ENCODE measurements at places on chromosomes 3 and 15. TPM values are rescaled to one million over a fixed set of nuclear protein-coding genes. Genes with fewer than 3 reads are reported as not detected.

The SNTN gene
- total RNA-seq: not detected

The IL17RE gene
- 19.3 TPM for total RNA-seq

The TMEM45A gene
- 9.6 TPM for total RNA-seq

The CA12 gene
- total RNA-seq: 113 TPM

The CAMK2N2 gene
- total RNA-seq: not detected

The TTC21A gene
- total RNA-seq: 0.71 TPM

The DNAJC17 gene
- 28.5 TPM for total RNA-seq

The CLRN1 gene
- not detected for total RNA-seq

The IP6K1 gene
- total RNA-seq: 16.5 TPM

The SYNPR gene
- not detected for total RNA-seq

The GALNT15 gene
- total RNA-seq: 0.42 TPM

The RARB gene
- 1.9 TPM for total RNA-seq

The NUDT16 gene
- total RNA-seq: 7.2 TPM

The PDHB gene
- 72.5 TPM for total RNA-seq

The AHSG gene
- 0.28 TPM for total RNA-seq

The C2CD4A gene
- total RNA-seq: 2.1 TPM

The SERINC4 gene
- total RNA-seq: 0.19 TPM

The EIF4E3 gene
- total RNA-seq: 6.0 TPM

The PGBD4 gene
- total RNA-seq: 0.63 TPM

The GP5 gene
- not detected for total RNA-seq

The SPG21 gene
- total RNA-seq: 91.5 TPM

The FAM219B gene
- total RNA-seq: 25.5 TPM

The ROBO2 gene
- 0.28 TPM for total RNA-seq

The THBS1 gene
- total RNA-seq: 613 TPM

The ST3GAL6 gene
- total RNA-seq: 3.2 TPM

The SLC38A3 gene
- not detected for total RNA-seq

The NMB gene
- 12.0 TPM for total RNA-seq

The PPIP5K1 gene
- 50.0 TPM for total RNA-seq

The PLAAT1 gene
- 2.0 TPM for total RNA-seq

The SKOR1 gene
- total RNA-seq: 0.19 TPM

The MYZAP gene
- total RNA-seq: 5.1 TPM

The CPLX3 gene
- total RNA-seq: not detected

The ASB14 gene
- total RNA-seq: not detected

The CTXND1 gene
- not detected for total RNA-seq

The ATP8B4 gene
- total RNA-seq: 0.56 TPM

The CMTM7 gene
- total RNA-seq: 27.1 TPM

The PDCD6IP gene
- total RNA-seq: 106 TPM
